Smooth muscle cell of the pulmonary artery (primary cell): ENCODE measurements at places on chromosomes 6 and 20. TPM values are rescaled to one million over a fixed set of nuclear protein-coding genes. Genes with fewer than 3 reads are reported as not detected.

Gene RSPH4A
- total RNA-seq, result 0.07 and 0.10 TPM in 2 replicates

Gene PRDM13
- 0.07 TPM in 1 of 2 replicates, not detected in the other for total RNA-seq

Gene MCHR2
- not detected in 2 replicates for total RNA-seq

Gene LCA5
- total RNA-seq, result 4.3 and 6.1 TPM in 2 replicates

Gene HTR1B
- 0.17 and 0.72 TPM in 2 replicates for total RNA-seq

Gene SNAP25
- total RNA-seq, result 0.53 and 1.1 TPM in 2 replicates

Gene ESR1
- 0.36 and 1.8 TPM in 2 replicates for total RNA-seq

Gene OTOR
- not detected in 2 replicates for total RNA-seq

Gene TAGAP
- not detected in 2 replicates for total RNA-seq

Gene PPP1R3G
- total RNA-seq, result 3.0 TPM in 2 replicates

Gene ELOVL2
- 0.46 and 0.85 TPM in 2 replicates for total RNA-seq

Gene COL9A3
- total RNA-seq, result 0.39 and 0.50 TPM in 2 replicates

Gene IRF4
- under 0.01 TPM in 1 of 2 replicates, not detected in the other for total RNA-seq

Gene HDGFL1
- total RNA-seq, result not detected in 2 replicates
